Fibroblast of skin of left biceps (primary cell): ENCODE measurements at places on chromosomes 4 and X.

DNA sequence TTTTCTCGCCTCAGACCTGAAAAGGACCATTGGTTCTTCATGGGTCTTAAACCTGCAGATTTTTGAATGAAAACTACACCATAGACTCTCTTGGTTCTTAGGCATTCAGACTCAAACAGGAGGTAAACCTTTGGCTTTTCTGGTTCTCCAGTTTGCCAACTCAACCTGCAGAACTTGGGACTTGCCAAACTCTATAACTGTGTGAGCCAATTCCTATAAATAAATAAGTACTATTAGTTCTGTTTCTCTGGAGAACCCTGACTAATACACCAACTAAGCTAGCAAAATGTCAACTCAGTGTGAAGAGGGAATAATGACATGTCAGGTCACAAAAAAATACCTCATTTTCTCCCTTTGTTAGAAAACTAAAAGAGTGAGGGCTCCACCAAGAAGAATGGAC lies 374.6 kb downstream of the RAB28 start:
- no peak for DNase-seq

GRCh38 chr4:112509243-112510141 lies 6.5 kb downstream of the NEUROG2 start:
- DNase-seq = no peak

DNA sequence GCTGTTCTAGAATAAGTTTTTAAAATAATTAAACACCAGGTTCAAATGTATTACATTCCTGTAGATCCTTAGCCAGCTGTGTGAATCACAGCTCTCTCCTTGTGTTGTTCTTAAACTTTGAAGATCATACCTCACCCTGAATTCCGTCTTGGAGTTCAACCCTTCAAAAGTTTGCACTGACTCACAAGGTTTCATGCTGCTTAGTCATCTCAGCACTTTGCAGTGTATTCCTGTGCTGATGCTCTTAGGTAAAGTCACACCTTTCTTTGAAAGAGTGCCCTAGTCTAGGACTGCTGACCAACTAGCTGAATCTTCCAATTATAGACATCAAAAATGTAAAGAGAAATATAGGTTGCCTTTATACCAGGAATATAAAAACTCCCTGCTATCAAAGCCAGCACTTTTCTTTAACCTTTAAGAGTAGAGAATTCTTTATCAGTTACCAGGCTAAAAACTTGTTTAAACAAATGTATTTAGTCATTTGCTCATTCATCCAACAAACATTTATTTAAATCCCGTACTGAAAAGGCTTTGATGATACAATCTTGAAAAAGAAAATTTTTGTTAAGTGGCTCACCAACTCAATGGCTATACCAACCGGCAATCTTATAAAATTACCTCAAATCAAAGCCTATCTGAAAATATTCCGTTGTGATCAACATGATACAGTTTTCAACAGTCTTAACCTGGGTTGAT lies 169.7 kb downstream of the RAP1GDS1 start:
- DNase-seq = peak; percentile 27

GRCh38 chrX:22365460-22365859 lies 92.7 kb downstream of the CBLL2 start:
- DNase-seq = peak; percentile 15

GRCh38 chr4:136740326-136740725 lies 792.0 kb downstream of the PCDH18 start:
- no peak for DNase-seq

DNA sequence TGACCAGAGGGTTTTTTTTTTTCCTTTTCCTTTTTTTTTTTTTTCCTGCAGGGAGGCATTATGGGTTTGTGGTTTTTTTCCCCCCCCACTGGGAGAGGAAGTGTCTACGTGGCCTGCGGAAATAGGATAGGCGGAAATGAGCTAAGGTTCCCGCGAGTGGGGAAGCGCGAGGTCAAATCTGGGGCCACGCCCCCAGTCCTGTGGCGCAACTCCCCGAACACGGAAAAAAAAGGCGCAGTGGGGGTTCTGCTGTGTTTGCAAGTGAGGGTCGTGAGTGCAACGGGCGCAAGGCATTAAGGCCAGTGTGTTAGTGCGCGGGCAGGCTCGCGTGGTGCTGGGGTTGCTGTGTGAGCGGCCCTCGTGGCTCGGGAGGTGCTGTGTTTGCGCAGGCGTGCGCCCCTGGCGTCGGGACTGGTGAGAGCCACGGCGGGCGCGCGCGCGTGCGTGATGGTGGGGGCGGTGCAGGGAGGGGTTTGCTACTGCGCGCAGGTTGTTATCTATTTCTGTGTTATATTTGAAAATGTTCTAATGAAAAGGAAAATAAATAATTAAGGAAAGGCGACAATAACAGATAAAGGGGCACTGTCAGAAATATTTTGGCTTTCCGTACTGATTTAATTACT lies 685 bp upstream of the MORF4L2 start:
- peak; percentile 53 for DNase-seq

- DNase-seq = no peak
These were observed 16.9 kb upstream of the TSR2 start for GRCh38 chrX:54423161-54423888.

DNA sequence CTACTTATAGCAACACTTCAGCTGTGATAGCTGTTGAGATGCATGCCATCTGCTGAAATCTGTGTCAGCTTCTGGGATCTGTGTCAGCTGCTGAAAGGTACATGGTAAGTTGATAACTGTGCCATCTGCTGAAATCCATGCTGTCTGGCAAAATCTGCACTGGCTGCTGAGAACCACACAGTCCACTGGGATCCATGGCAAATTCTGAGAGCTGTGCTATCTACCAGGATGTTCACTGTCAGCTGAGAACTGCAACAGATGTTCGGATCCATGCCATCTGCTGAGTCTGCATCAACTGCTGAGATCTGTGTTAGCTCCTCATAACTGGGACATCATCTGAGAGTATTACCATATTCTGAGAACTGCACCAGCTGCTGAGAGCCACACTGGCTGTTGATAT lies 430.5 kb upstream of the POU3F4 start:
- no peak for DNase-seq

GRCh38 chr4:82744284-82744968 lies 54.2 kb downstream of the SCD5 start:
- no peak for DNase-seq

DNA sequence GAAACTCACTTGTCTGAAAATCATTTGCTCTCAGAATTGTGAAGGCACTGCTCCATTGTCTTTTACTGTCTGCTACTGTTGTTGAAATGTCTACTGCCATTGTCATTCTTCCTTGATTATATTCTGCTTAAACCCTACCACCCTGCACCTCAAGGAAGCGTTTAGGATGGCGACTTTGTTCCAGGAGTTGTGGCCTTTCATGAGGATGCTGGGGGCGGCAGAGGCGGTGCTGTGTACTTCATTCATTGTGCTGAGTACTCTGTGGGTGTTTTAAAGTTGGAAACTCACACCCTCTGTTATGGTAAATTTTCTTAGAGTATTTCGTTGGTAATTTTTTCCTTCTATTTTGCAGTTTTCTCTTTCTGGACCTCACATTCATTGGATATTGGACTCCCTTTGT lies 258.9 kb downstream of the TENM3 start:
- no peak for DNase-seq

DNA sequence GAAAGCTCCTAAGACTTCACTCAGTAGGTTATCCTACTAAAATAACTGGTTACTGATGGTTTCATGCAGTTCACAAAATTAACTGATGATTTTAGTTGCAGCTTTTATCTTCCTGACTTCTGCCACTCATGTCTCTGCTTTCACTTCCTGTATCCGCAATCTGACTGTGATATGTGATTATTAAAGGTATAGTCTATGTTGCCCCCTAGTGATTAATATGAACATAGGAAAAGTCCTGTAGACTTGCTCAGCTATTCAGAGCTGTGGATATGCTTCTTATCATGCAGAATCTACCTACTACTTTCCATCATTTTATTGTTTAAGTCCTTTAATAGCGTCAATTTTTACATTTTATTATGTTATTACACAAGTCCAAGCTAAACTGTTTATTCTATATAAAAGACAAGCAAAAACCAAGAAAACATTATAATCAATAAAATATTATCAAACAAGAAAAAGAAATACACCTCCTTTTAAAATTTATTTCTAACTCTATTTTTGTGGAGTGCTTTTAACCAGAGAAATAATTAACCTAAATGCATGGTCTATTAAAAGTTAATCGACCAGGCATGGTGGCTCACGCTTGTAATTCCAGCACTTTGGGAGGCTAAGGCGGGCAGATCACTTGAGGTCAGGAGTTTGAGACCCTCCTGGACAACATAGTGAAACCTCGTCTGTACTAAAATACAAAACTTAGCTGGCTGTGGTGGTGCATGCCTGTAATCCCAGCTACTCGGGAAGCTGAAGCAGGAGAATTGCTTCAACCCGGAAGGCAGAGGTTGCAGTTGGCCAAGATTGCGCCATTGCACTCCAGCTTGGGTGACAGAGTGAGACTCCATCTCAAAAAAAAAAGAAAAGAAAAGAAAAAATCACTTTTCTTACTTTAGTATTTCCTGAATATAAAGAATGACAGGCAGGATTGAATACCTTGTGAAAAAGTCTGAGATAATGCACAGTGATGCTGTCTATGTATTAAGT lies 40.4 kb upstream of the TLR2 start:
- DNase-seq = peak; percentile 26

GRCh38 chr4:176277162-176277904 lies 8.3 kb upstream of the ASB5 start:
- DNase-seq = no peak

- DNase-seq = no peak
These were observed 318.3 kb upstream of the SLC7A11 start for GRCh38 chr4:138560448-138560847.

DNA sequence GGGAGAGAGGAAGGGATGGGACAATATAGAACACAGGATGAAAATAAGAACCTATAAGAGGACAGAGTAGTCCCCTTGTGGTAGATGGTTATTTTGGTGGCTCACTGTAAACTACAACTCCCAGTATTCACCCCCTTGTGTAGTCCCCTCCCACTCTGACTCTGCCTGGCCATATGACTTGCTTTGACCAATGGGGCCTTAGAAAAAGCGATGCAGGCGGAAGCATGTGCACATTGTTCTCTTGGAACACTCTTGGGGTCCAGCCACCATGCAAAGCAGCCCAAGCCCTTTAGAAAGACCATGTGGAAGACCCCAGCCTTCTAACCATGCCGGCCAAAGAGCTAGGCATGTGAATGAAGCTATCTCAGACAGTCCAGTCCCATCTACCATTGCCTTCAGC lies 415.0 kb downstream of the BCOR start:
- no peak for DNase-seq

DNA sequence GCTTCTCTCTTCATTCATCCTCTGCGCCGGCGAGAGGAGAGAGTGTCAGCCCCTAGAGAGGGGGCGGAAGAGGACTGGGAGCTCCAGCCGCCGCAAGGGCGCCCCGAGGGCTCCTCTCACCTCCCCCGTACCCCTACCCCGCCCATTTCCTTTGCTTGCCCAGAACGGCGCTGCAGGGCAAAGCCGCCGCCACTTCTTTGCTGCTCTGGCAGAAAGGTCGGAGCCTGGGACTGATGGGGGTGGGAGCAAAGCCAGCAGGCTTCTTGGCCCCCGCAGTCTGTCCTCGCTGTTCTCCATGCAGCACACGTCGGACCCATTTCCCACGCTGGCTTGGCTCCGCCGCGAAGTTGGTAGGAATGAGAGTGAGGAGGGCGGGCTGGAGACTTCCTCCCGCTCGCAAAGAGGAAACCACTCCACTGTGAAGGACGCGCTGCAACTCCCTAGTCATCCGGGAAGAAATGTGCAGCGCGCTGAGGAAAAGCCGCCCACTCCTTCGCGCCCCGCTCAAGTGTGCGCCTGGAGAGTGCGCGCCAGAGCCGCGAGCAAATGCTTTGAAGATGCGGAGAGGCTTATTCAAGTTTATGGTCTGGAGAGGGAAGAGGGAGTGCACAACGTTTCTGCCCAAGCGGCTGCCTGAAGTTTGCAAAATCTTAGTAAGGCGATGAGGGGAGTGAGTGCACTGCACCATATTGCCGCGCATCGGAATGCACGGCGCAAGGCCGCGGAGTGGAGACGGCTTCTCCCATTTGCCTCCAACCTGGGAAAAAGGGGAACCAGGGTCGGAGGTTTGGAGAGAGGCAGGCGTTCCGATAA lies 2.8 kb upstream of the PCDH7 start:
- no peak for DNase-seq

DNA sequence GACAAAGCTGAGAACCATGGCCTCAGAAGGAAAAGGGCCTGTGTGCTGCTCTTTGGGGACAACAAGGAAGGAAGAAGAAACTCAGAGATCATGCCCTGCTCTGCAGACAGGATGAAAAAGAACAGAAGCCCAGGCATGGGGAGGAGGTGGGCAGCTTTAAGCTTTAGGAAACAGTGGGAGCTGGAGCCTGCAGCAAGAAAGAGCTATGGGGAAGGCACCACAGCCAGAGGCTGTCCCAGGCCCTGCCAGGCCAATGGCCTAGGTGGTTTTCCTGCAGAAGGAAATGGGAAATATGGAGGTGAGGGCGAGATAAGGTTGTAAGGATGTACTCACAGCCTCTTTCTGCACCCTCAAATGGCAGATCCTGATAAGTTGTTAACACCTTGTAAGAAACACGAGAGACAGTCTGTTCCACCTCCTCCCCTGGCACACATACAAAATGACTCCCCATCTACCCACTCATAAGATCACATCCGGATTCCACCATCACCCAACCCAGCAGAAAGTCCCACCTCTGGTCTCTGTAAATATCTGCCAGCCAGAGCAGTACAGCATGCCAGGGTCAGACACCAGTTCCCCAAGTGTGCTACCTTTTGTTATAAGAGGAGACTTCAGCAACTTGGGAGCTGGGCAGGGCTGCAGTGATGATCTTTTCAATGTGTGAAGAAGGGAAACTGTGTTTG lies 105.2 kb downstream of the RTL5 start:
- no peak for DNase-seq

DNA sequence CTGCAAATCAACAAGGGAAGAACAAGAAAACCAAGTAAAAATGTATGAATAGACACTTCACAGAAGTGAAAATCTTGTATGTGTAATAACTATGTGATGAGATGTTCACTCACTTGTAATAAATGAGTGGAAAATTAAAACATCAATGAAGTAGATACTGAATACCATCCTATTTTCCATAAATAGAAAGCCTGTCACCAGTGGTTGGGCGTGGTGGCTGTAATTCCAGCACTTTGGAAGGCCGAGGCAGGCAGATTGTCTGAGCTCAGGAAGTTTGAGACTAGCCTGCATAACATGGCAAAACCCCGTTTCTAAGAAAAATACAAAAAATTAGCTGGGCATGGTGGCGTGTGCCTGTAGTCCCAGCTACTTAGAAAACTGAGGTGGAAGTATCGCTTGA lies 53.5 kb upstream of the SOD3 start:
- DNase-seq = no peak

GRCh38 chr4:83259586-83259985 lies 25.0 kb downstream of the COQ2 start:
- no peak for DNase-seq

DNA sequence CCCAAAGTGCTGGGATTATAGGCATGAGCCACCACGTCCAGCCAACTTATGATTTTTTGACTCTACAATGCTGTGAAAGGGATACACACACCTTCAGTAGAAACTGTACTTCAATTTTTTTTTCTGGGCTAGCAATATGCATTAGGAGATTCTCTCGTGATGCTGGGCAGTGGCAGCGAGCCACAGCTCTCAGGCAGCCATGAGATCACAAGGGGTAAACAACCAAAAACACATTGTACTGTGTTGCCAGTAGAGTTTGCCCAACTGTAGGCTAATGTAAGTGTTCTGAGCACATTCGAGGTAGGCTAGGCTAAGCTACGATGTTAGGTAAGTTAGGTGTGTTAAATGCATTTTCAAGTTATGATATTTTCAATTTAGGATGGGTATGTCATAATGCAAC lies 25.7 kb downstream of the RAB33A start:
- no peak for DNase-seq

GRCh38 chr4:145041378-145041777 lies 56.6 kb downstream of the ANAPC10 start:
- DNase-seq = no peak
